ENCODE measurements at places on chromosomes 4 and X. TPM values are rescaled to one million over a fixed set of nuclear protein-coding genes. Genes with fewer than 3 reads are reported as not detected.

The TLL1 gene
- total RNA-seq, result 5.8 TPM

GRCh38 chrX:22246620-22247019, 26.1 kb upstream of the CBLL2 start:
- no peak for DNase-seq

DNA sequence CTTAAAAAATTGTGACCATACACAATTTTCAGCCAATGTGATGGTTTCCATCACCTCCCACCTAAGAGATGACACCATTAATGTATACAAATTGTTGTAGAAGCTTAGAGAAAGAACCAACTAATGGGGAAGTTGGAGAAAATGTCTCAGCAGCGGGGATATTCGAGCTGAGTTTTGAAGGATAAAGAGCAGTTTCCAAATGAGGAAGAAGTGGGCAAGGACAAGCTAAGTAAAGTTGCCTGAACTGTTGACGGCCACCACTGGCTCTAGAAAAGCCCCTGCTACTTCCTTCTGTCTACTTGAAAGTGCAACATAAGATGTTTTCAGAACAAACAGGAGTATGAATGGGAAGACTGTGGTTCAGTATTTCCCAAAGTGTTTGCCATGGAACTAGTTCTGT, 92.0 kb downstream of the CHRNA9 start:
- no peak for DNase-seq

GRCh38 chrX:112799425-112799824, 41.2 kb downstream of the AMOT start:
- no peak for DNase-seq

GRCh38 chrX:21725496-21725895, 32.4 kb downstream of the SMPX start:
- DNase-seq, result peak; percentile 3

DNA sequence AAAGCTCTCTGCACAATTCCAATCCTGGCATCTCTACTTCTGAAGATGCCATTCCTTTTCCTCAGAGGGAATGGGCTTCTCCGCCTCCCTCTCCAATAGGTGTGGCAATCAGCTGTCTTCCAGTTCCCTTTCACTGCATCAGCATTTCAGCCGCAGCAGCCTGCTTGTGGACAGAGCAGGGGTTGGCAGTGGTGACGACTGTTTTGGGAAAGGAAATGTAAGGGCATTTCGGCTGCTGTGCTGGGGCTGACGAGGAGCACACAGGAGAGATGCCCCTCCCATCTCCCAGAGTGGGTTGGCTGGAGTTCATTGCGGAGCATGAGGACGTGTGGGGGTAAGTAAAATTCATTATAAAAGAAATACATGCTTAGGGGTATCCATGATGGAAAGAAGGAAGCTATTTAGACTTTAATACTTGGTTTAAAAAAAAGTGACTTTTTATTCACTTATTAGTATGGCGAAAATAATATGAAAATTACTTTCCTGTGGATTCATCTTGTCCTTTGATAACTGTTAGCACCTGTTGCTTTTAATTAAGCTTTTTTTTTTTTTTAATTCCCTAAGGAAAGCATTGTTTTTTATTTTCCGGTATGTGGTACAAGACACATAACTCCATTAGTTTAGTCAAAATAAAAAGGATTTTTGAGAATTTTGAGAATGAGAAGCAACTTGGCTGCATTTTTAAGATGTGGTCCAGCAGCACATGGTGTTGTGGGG, at the start of gene LIMCH1:
LIMCH1 (plus strand) TSS at position 141 of the 717 bp plus-strand sequence. CDS start 67,839 bp downstream, outside the sequence.
- no peak for DNase-seq

DNA sequence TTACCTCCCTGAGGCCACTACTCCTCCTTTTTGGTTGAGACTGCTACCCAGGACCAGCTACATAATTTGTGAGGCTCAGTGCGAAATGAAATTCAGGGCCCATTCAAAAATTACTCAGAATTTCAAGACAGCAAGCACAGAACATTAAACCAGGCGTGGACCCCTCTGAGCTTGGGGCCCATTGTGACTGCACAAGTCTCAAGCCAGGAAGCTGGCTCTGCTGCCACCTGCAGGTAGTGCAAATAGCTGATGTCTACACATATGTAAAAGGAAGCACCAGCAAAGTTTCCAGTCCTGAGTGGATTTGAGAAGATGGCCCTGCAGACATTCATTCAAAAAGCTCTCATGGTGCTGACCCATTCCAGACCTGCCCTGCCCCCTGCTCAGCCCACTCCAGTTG, 213.4 kb upstream of the LNX1 start:
- no peak for DNase-seq

GRCh38 chr4:123564758-123565346, 168.3 kb downstream of the SPRY1 start:
- peak; percentile 10 for DNase-seq

GRCh38 chr4:27288496-27288895, 427.9 kb downstream of the STIM2 start:
- DNase-seq, result no peak

- peak; percentile 85 for DNase-seq
These were observed 45.5 kb downstream of the SORCS2 start for GRCh38 chr4:7237873-7238272.

DNA sequence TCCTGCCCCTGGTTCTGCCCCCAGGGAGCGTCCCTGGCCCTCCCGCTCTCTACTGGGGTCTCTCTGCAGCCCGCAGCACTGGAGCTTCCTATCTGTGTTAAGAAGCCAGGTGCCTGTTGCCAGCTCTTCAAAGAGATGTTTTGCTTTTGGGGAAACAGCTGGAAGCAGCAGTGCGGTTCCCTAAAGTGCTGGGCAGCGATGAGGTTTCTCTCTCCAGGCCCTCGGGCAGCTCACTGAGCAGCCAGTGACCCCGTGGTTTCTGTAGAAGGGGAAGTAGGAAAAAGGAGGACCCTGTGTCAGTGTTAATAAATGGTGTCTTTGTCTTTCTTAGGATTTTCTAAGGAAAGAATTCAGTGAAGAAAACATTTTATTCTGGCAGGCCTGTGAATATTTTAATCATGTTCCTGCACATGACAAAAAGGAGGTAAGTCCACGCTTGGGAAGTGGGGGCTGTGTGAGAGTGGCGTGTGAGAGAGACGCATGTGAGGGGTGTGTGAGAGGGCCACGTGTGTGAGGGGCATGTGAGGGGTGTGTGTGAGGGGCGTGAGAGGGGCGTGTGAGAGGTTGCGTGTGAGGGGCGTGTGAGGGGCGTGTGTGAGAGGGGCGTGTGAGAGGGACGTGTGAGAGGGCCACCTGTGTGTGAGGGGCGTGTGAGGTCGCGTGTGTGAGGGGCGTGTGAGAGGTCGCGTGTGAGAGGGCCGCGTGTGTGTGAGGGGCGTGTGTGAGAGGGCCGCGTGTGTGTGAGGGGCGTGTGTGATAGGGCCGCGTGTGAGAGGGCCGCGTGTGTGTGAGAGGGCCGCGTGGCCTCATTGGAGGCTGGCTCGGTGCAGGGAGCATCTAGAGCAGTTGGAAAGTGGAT, 27.1 kb upstream of the HGFAC start:
- DNase-seq, result peak; percentile 20
